ENCODE measurements at places on chromosomes 5 and 9. TPM values are rescaled to one million over a fixed set of nuclear protein-coding genes. Genes with fewer than 3 reads are reported as not detected.

Gene MELK
- 71.7 TPM for total RNA-seq

Gene ARHGEF28
- total RNA-seq, result 11.0 TPM

Gene EIF4E1B
- not detected for total RNA-seq

Gene GRXCR2
- total RNA-seq, result not detected

Gene PCDHGB2
- 0.11 TPM for total RNA-seq

Gene PKD2L2
- total RNA-seq, result not detected

Gene NSG2
- not detected for total RNA-seq

Gene SPATA31E1
- total RNA-seq, result not detected

Gene ITK
- 0.43 TPM for total RNA-seq

Gene CDKN2B-AS1
- not detected for total RNA-seq

Gene SIL1
- total RNA-seq, result 22.3 TPM

Gene SETX
- total RNA-seq, result 22.2 TPM

Gene STPG3
- total RNA-seq, result not detected

Gene PCDHGA12
- not detected for total RNA-seq

Gene WHRN
- total RNA-seq, result 7.4 TPM

Gene TRPM3
- total RNA-seq, result not detected

Gene C5orf52
- not detected for total RNA-seq

Gene OR2V2
- total RNA-seq, result not detected

Gene MRPS2
- 135 TPM for total RNA-seq

Gene KLF4
- total RNA-seq, result 36.8 TPM

Gene ANKDD1B
- total RNA-seq, result not detected

Gene MZB1
- 0.20 TPM for total RNA-seq

Gene OR1J4
- total RNA-seq, result not detected

Gene GPR150
- 0.13 TPM for total RNA-seq

Gene CDC20B
- 0.08 TPM for total RNA-seq

Gene IPO11
- total RNA-seq, result 15.1 TPM

Gene MARCOL
- total RNA-seq, result not detected

Gene GARNL3
- 3.3 TPM for total RNA-seq

Gene DBH
- not detected for total RNA-seq

Gene SELENOP
- total RNA-seq, result 0.22 TPM

Gene CFAP77
- total RNA-seq, result not detected

Gene NSMF
- 36.9 TPM for total RNA-seq

Data from A549 treated with dexamethasone at 1 μM for 4 hours (cell line).